CD8-positive, alpha-beta memory T cell (primary cell): ENCODE measurements at places on chromosomes 2 and 18. TPM values are rescaled to one million over a fixed set of nuclear protein-coding genes. Genes with fewer than 3 reads are reported as not detected.

The DCDC2C gene
- not detected for total RNA-seq

The ICOS gene
- total RNA-seq, result 84.5 TPM

The ALPG gene
- not detected for total RNA-seq

DNA sequence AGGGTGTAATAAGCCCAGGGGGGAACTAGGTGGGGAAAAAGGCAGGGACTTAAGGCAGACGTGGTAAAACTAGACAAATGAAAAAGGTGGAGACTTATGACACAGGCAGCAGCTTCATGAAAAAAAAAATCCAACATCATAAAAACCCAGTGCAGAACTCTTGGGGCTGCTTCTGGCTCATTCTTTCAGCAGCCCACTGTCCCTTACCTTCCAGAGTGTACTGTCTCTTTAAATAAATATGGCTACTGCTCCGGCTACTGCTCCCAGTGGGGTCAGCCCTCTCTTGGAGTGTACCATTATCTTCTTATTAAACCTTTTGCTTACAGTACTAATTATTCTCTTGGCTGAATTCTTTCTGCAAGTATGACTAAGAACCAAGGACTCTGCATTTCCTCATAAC is 699.5 kb downstream of the DSC3 start:
- no peak for DNase-seq

- DNase-seq, result no peak
Observed at GRCh38 chr2:177445200-177445599, 52.6 kb downstream of the AGPS start.

DNA sequence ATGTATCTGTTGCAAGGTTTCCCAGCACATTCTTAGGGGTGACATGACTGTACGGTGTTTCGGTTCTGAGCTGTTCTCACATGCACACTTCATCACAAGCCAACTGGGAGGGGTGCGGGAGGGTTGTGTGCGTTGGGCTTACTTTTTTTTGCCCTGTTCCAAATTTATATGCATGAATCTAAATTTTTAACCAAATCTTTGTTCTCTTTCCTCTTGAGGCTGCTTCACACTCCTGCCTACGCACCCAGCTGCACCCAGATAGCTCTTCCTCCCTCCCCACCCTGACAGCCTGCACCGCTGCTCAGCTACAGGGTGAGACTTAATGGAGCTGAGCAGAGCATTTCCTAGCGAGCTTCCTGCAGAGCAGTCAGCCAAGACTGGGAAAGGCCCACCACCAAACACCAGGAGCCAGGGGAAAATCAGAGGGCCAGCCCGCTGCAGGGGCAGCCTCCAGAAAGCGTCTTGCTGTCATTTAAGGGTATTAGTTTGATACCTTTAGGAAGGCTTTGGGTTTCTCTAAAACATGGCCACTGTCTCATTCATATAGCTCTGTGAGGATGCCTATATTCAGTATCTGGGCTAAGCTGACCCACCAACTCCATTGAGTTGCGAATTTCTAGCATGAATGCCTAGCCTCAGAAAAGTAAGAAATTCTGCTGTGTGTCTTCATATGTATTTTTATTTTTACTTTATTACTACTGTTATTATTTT is 84.5 kb downstream of the POU3F3 start:
- DNase-seq, result no peak
